Ecto neural progenitor cell (in vitro differentiated cells): ENCODE measurements at places on chromosomes 16 and 17.

- DNase-seq, result no peak
Measured at GRCh38 chr17:17937201-17937853, 34.9 kb downstream of the TOM1L2 start.

- no peak for DNase-seq
Measured at GRCh38 chr16:21075252-21075651, 75.4 kb downstream of the DNAH3 start.

GRCh38 chr17:43845766-43846165 lies 1.2 kb upstream of the CD300LG start:
- DNase-seq, result no peak

- DNase-seq, result no peak
Measured at GRCh38 chr17:71881581-71881980, 239.2 kb upstream of the SOX9 start.

DNA sequence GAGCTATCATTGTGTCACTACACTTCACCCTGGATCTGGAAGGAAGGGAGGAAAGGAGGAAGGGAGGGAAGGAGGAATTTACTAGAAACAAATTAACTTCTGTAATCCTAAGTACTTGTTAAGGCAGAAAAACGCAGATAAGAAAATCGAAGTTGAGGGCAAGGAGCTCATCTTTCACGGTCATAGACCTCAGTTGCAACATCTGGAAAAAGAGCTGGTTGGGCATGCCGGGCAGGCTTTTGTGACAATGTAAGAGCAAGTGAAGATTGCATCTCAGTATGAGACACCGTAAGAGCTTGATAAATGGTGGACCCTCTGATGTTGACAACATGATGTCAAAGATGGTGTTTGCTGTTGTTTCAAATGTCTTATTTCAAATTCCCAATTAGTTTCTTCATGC lies 721.5 kb downstream of the MAF start:
- no peak for DNase-seq

GRCh38 chr17:81508639-81509206 lies 3.9 kb downstream of the ACTG1 start:
- peak; percentile 52 for DNase-seq

- DNase-seq, result peak; percentile 44
Measured at GRCh38 chr17:6241381-6241780, 171.2 kb downstream of the WSCD1 start.

DNA sequence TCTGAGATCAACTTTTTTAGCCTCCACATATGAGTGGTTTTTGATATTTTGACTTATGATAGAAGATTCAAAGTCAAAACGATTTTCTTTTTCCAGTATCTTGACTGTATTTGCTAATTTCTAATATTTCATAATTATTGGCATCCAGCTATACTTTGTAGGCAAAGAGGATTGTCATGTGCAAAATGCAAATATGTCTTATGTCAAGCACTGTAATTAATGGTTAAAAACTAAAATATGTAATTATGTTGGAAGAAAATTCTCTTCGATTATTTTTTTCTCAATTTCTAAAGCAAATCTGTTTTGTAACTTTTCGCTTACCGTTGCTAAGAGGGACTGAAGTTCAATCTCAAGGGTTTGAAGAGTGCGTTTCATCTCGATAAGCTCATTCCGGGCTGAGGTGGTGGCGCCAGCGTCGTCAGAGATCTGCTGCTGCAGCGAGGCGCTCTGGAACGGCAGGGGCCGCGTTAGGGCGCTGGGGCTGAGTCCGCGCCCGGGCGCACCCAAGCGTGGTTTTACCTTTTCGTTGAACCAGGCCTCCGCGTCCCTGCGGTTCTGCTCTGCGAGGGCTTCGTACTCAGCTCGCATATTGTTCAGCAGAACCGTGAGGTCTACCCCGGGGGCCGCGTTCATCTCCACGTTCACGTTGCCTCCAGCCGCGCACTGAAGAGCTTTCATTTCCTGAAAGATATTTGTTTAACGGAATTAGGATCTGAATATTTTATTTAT lies 3.0 kb downstream of the KRT27 start:
- DNase-seq, result no peak

- no peak for DNase-seq
Measured at GRCh38 chr17:55040611-55041010, 72.0 kb downstream of the STXBP4 start.

- DNase-seq, result no peak
Measured at GRCh38 chr17:45940826-45941225, 46.5 kb downstream of the MAPT start.

DNA sequence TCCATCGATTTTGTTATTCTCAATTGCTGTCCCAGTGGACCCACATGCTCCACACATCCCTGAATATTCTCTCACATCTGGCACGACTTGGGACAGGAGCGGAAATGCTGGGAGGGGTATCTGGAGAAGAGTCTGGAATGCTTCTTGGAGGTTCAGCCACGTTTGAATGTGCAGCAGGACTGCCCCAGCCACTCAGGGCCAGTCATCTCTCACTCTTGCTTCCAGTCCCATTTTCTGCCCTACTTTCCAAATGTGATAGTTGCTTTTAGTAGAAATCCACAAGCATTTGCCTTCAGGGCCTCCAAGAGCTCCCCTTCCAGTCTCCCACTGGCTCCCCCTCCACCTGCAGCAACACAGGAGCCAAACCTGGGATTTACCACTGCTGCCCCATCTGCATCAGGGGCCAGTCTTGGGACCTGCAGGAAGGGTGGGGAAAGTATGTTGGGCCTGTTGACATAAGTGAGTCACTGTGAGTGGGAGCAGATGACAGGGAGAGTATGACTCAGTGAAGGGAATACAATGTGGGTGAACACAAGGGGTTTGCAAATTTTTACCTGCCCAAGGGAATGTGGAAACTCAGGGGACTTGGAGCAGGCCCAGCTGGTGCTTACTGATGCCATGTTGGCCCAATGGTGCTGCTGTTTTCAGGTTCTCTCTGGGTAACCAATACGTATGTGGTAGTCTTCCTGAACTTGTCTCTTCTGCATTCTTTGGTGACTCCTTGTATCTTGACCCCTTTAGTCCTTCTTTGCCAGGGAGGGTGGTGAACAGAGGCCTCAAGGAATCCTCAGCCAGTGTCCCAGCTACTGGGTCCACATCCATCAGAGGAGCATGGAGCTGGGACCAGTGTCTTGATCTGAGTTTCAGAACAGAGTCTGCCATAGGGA lies 78.8 kb upstream of the CRHR1 start:
- DNase-seq, result no peak

- no peak for DNase-seq
Measured at GRCh38 chr16:65621640-65622039, 499.8 kb upstream of the CDH11 start.

- no peak for DNase-seq
Measured at GRCh38 chr16:24035127-24035842, 199.5 kb downstream of the PRKCB start.

DNA sequence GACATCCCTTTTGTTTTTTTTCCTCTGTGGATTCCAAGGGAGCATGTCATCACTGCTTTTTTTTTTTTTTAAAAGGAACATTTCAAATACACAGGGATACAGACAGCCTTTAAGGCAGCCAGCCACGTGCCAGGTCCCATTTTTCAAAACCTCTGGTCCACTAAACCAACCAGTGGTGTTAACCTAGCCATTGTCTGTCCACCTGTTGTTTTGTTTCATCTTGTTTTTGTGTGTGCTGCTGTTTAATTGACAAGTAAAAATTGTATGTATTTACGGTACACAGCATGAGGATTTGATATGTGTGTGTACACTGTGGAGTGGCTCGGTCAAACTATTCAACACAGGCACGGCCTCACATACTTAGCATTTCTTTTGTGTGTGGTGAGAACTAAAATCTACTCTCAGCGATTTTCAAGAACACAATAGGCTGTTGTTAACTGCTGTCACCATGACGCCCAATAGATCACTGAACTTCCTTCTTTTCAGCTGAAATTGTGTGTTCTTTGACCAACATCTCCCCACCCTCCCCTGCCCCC lies 19.2 kb downstream of the TMEM114 start:
- no peak for DNase-seq

DNA sequence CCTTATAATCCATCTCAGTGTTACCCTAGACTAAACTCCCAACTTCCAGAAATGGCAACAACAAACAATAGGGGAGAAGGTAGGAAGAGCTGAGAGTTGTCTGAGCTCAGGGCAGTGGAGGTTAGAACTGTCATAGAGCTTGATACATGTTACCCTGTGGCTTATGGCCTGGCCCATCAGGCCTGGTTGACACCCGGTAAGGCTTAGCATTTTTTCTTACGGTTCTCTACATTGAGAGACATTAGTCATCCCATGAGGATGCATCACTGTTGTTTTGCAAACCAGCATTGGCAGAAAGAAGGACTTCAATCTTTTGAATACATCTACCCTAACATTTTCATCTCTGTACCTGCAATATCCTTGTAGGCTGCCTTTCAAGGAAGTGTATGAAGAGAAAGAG lies 226.6 kb downstream of the PHKB start:
- no peak for DNase-seq

DNA sequence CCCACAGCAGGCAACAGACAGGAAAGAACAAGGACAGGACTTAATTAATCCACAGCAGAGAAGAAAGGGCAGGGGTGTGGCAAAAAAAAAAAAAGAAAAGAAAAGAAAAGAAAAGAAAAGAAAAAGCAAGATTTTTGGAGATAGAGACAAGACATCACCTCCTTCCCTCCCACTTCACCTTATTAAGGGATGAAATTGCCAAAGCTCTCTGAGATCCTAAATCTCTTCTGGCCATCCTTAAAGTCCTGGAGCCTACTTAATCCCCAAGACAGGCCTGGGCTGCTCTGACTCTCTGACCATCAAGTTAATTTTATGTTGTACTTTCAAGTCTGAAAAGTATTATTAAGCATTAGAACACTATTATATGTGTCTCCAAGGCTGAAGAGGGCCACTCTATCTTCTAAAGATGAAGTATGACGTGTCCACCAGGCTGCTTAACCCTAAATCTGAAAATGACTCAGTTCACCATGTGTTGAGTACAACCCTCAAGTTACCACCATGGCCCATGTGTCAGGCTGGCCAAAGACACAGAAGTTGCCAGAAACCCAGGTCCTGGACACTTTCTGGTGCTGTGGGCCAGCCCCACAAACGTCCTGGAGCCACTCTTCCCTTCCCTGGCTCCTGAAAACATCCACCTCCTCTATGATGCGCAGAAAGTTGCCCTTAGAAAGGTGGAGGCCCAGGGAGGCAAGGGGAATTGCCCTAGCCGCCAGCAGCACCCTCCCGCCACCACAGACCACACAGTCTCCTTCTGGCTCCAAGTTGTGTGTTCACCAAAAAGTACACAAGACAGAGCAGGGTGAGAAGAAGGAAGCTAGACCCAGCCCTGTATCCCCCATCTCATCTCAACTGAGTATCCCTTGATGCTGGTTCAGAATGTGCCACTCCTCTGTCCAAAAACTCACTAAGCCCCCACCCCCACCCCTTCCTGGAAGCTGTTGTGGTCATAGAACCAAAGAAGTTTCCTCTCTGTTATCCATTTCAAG lies 2.7 kb downstream of the SOCS1 start:
- DNase-seq, result no peak

DNA sequence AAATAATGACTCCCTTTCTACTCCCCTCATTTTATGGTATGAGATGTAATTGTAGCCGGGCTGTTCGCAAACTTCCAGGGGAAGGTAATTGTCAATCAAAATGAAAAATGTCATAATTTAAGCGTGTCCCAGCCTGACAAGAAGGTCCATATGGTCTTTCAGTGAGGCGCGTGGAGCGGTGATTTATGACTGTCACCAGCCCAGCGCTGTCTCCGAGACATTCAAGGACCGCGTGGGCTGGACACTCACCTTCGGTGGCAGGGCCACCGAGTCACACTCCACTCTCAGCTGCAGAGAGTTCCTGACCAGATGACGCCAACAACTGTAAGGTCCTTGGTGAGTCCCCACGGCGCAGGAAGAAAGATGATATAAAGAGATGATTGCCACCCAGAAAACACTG lies 157.7 kb upstream of the TNRC6C start:
- DNase-seq, result no peak

DNA sequence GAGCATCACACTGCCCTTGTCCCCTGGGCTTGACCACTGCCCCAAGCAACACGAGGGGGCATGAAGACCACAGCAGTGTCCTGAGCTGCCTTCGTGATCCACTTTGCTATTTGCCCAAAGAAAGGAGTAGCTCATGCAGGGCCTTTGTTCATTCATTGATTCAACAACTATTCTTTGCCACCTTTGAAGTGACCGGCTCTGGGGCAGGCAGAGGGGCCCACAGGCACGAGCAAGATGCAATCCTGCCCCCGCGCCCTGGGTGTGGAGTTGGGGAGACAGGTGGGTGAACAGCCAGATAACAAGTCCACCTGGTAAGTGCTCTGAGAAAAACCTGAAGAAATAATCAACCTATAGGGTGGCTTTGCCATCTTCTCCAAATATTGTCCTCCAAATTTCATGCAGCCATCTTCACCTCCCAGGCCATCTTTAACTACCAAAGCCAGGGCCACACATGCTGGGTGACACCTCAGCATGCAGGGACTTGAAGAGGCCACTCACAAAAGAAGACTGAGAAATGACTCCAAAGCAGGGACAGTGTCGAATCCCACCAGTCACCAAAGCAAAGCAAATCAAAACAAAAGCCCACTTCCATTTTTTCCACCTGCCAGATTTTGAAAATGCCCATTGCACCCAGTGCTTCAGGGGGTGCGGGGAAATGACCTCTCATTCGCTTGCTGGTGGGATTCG lies 18.2 kb upstream of the RBFOX3 start:
- DNase-seq, result peak; percentile 48

- DNase-seq, result no peak
Measured at GRCh38 chr16:78727536-78727935, 628.1 kb downstream of the WWOX start.

DNA sequence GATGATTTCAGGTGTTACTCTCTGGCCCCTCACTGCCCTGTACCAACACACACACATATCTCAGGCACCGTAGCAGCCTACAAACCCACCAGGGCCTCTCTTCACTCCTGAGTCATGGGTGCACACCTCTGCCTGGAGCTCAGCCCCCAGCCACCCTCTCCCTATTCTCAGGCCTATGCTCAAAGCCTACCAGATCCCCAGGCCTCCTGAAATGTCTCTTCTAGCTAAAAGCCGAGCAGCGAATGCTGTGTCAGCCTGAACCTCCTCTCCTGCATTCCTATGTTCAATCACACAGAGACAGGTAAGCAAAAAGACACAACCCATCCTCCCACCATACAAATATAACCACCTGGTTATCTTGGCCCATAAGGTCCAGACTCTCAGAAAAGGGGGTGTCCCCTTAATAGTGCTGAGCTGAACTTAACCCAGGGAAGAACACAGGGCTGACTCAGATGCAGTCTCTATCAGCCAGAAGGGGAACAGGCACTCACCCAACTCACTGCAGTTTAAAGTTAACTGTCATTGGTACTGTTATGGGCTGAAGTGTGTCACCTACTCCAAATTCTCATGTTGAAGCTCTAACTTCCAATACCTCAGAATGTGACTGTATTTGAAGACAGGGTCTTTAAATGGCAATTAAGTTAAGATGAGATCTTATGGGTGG lies 62.0 kb upstream of the TEKT3 start:
- no peak for DNase-seq

GRCh38 chr17:43988301-43988700 lies 16.1 kb upstream of the NAGS start:
- DNase-seq, result no peak

- DNase-seq, result peak; percentile 85
Measured at GRCh38 chr17:1643293-1643998, 2.1 kb downstream of the SCARF1 start.
